ENCODE measurements at places on chromosomes 1 and 21.

GRCh38 chr1:197451381-197451780 is 183.3 kb downstream of the CRB1 start:
- peak; percentile 10 for DNase-seq

GRCh38 chr21:45556645-45557615 is 14.7 kb upstream of the SLC19A1 start:
- DNase-seq, result peak; percentile 47

DNA sequence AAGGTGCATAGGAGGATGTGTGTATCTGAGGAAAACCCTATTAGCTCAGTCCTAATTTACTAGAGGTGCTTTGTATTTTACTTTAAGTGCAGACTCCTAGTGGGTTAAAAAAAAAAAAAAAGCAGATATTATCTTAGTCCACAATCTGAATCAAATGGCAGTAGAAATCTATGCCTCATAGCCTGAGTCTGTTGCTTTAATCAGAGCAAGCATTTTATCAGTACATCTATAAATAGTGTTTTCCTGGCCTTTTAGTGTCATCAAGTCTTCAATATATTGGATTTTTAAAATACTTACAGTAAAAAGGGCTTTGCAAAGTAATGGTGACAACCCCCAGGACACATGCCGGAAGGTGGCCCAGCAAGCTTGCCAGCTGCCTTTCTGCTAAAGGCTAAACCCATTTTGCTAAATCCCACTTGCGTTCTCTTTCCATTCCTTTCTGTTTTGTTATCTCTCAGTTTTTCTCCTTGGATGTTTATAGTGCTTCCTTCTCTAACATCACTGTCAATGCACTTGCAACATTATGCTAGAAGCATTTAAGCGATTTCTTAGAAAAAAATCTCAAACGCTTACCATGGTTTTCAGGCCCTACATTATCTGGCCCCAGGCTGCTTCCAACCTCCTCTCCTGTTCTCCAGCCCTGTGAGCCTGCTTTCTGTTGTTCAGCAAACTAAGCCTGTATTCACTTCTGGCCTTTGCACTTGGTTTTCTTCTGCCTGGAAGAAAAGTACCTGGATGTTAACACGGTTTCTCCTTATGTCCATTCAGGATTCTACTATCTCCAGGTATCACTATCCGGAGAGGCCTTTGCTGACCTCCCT is 206.3 kb downstream of the PDE4B start:
- no peak for DNase-seq

- peak; percentile 23 for DNase-seq
These were observed 6.5 kb downstream of the PYCR2 start for GRCh38 chr1:225917536-225917935.

- DNase-seq, result no peak
These were observed 33.4 kb downstream of the HSD17B7 start for GRCh38 chr1:162823771-162824525.

DNA sequence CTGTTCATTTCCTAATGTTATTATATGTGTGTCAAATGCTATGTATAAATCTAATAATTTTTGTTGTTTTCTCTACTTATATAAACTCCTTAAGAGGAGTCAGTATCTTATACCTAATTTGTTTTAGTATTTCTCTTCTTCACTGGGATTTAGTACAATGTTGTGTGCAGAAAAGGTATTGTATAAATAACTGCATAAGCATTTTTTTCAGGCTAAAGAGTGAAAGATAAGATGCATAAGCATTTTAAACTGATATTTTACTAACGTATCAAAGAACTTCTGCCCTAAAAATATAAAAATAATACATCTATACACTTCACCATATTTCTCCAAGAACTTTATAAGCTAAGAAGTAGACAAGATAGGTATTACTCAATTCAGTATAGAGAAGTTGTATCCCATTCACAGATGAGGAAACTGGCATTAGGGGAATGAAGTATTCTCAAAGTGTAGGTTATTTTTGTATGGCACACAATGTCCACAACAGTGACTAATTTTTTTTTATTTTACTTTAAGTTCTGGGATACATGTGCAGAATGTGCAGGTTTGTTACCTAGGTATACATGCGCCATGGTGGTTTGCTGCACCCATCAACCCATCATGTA is 59.3 kb downstream of the NUP210L start:
- DNase-seq, result no peak

DNA sequence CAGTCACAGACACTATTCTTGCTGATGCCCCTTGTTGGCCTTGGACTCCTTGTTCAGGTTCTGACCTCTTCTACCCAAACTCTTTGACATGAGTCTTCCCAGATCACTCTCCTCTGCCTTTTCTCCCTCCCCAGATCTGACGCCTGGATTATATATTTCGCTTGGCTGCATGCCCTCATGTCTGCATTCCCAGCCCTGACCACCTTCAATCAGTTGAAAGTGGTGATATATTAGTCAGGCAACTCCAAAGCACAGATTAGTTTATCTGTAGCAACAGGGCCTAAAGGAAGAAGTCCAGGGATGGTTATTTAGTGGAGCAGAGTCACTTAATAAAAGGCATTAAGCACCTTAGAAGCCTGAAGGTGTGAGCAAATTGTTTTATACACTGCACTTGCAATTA is 110.0 kb upstream of the GUCA2B start:
- no peak for DNase-seq

DNA sequence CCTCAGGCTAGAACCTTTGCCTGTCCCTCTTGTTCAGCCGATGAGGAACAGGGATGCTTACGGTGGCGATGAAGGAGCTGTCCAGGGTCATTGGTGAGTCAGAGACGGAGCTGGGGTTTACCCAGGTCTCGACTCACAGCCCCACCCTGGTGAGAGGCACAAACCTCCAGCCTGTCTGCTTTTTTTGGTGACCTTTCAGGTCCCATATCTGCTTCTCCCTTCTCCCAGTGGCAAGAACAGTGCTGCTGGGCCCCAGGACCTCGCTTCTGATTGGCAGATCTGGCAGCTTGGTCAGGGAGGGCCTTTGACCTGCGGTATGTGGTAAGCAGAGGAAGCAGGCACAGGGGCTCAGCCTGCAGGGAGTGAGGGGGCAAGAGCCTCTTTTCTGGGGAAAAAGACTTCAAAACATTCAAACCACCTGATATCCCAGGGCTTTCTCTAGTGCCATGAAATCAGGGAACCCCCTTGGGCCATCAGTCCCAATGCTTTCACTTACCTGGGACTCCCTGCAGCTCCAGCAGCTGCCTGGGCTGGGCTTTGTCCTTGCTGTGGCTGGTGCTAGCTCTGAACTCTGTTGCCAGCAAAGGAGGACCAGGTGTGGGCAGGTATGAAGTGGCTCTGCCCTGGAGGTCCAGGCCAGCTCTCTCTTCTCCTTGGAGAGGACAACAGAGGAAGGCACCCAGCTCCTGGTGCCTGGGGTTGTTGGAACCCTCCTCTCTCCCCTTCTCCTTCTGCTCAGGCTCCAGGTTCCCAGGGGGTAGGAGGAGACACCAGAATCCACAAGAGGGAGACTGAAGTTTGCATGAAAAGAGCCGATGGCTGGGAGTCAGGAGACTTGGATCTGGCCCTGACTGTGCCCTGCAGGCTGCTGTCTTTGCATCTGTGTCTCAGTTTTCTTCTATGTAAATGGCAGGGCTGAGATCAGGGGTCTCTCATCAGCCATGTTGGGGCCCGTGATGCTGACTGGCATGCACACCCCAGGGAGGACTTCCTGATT is 41.4 kb downstream of the TRIM62 start:
- peak; percentile 25 for DNase-seq

DNA sequence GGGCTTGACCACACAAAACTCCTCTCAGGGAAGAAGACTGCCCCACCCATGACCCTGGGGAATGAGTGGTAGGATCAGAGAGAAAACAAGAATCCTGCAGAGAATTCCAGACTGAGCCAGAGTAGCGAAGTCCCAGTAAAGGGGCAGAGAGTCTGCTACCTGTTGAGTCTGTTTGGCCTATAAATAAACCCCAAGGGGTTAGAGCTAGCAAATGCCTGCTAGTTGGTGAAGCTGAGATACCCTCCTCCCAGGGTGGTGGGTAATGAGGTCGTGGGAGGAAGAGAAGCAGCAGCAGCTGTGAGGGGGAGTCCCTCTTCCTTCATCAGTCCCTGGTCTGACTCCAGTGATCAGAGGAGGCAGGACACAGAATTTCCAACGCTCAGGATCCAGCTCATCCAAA is 2.5 kb downstream of the TRAF3IP3 start:
- no peak for DNase-seq

DNA sequence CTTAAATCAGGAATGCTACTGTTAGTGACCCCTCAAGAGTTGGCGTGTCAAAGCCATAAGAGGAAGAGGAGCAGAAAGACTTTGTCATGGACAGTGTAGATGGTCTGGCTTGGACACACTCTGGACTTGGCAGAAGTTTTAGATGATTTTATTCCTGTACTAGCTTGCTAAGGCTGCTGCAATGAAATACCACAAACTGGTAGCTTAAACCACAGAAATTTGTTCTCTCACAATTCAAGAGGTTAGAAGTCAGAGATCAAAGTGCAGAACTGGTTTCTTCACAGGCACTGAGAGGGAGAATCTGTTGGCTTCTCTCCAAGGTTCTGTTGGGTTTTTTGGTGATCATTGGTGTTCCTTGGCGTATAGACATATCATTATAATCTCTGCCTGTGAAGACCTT is 869.8 kb upstream of the B3GALT2 start:
- no peak for DNase-seq

GRCh38 chr1:84291882-84292655 is 9.4 kb upstream of the SAMD13 start:
- no peak for DNase-seq

DNA sequence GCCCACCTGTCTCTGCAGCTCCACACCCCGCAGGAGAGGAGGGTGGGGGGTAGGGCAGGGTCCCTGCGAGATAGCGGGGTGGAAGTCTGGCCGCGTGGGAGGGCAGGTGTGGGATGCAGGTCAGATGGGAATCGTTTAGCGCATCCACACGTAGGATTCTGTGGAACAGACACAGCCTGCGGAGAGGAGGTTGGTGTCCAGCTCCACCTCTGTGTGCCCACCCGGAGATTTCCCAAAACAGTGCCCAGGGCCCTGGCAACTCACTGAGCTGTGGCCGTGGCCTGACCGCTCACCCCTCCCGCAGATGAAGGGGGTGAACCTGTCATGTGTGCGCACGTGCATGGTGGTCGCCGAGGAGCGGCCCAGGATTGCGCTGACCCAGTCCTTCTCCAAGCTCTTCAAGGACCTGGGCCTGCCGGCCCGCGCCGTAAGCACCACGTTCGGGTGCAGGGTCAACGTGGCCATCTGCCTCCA is 46.9 kb downstream of the S100B start:
- DNase-seq, result no peak

- no peak for DNase-seq
These were observed 10.3 kb downstream of the TINAGL1 start for GRCh38 chr1:31586376-31587327.

- DNase-seq, result no peak
These were observed 14.5 kb downstream of the KIAA0040 start for GRCh38 chr1:175178056-175178455.

DNA sequence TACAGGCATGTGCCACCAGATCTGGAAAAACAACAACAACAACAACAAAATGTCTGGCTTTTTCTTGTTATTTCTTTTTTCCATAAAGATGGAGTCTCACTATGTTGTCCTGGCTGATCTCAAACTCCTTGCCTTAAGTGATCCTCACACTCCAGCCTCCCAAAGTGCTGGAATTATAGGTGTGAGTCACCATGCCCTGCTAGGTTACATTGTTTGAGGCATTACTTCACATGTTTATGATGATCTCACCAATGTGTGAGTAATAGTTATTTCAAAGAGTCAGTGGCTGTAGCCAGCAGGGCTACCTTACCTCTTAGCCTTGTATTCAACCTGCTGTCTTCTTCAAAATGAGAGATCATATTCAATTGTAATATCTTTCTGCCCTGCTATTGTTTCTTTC is 445.7 kb downstream of the AMY1C start:
- peak; percentile 0 for DNase-seq

- no peak for DNase-seq
These were observed 16.5 kb downstream of the CTSS start for GRCh38 chr1:150748878-150749719.

DNA sequence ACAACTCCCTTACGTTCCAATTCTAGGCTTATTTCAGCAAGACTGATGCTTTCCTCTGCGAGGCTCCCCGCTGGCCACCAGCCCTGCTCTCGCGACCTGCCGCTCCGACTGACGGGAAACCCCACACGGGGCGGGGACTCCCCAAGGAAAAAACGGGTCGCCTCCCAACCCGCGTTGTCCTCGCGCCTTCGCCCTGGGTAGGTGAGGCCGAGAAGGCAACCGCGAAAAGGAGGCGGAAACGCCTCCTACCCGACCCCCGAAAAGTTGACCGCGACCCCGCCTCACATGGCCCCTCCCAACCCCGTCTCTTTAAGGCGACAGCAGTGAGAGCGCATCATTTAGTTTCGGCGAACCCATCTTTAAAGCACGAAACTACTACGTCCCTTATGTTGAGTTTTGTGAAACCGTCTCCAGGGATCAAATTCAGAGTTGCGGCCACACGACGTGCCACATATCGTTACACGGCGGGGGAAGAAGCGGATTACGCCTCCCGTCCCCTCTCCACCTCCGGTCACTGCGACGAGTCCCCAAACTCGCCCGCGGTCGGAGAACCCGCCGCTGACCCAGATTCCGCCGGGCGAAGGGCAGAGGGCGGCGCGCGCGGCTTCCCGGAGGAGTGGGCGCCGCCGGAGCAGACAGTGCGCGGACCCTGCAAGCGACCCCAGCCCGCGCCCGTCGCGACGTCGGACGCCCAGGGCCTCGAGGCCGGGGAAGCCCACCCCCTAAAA is 1.2 kb downstream of the ANP32E start:
- peak; percentile 55 for DNase-seq

DNA sequence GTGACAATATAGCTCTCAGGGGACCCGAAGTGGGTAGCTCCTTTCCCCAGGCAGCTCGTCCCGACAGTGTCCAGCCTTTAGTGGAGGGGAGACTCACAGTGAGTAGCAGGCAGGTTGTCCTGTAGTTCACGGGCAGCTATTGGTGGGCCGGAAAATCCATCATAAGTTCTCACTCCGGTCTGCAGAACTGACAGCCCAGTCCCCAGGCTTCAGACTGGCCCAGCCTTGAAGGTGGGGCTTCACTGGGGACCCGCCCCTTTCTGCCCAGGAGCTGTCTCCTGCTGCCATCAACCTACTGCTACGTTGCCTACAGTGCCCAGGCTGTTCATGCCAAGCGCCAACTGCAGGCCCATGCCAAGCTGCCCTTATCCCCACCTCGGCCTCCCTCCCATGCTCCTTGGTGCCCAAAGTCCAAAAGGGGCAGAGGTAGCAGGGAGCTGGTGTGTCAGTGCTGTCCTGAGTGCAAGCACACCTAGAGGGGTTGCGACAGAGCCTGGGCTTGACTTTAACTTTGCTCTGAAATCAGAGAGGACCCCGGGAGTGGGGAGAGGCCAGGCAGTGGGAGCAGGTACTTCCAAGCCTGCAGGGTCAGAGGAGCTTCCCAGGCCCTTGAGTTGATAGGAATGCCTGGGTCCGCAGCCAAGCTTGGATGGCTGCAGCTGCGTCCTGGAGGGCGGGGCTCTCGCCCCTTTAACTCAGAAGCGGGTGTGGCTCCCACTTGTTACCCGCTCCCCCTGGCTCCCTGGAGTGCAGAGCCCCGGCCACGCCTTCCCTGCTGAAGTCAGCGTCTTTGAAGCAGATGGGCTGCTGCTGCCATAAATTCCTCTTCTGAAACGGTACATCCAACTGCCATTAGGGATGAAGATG is 1144.3 kb upstream of the NCAM2 start:
- no peak for DNase-seq

- no peak for DNase-seq
These were observed 51.4 kb downstream of the ATP1A1 start for GRCh38 chr1:116424438-116424837.
